ENCODE measurements at places on chromosomes 6 and 20.

DNA sequence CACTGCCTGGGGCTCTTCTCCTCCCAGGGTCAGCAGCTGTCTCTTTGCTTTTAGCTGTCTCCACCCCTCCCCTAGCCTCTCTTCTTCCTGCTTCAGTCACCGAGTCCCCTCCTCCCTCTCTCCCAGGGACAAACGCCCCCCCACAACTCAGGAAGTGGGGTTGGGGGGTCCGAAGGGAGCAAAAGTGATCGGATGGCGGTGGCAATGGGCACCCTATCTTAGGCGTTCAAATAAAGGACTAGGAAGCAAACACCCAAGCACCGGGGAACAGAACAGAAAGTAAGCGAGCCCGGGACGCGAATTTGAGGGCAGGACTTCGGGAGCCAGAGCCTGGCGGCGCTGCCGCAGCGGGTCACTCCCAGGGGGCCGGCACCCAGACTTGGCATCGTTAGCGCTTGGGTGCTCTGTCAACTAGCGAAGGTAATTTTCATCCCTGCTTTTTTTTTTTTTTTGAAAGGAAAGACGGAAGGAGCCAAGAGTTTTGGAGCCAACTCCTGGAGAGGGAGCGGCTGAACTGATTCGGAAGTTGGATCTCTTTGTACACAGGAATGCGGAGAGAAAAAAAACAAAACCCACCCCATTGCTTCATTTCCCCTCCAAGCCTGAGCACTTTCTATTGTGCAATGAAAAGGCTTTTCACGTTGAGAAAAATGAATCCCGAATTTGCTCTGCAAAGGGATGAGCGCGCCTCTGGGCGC lies 815 bp upstream of the ITPR3 start:
- DNase-seq = no peak

DNA sequence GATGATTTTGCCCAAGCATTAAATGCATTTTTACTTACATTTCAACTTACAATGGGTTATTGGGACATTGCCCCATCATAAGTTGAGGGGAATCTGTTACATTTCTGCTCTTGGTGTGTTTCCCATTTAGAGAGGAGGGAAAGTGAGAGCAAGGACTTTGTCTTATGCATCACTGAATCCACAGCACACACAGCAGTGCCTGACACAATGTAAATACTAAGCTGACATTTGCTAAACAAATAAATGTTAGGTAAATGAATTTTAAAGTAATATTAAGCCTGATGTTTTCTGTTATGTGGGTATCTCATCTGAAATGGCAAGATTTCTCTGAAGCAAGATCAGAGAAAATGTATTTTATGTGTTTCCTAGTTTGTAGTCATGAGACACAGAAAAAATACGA lies 143.6 kb upstream of the STXBP5 start:
- DNase-seq = no peak

- no peak for DNase-seq
These were observed 65.4 kb upstream of the RIN2 start for GRCh38 chr20:19692685-19693119.

GRCh38 chr20:40938020-40938419 lies 90.6 kb upstream of the TOP1 start:
- DNase-seq = no peak

- DNase-seq = peak; percentile 87
These were observed 253.0 kb downstream of the QKI start for GRCh38 chr6:163667372-163668060.

GRCh38 chr6:140921366-140922226 lies 1211.1 kb upstream of the GJE1 start:
- peak; percentile 4 for DNase-seq

- no peak for DNase-seq
These were observed 1.7 kb upstream of the AIG1 start for GRCh38 chr6:143058987-143059386.

GRCh38 chr20:853406-853996 lies 20.0 kb downstream of the FAM110A start:
- no peak for DNase-seq

- DNase-seq = no peak
These were observed 19.3 kb downstream of the MYLK4 start for GRCh38 chr6:2731281-2731909.

DNA sequence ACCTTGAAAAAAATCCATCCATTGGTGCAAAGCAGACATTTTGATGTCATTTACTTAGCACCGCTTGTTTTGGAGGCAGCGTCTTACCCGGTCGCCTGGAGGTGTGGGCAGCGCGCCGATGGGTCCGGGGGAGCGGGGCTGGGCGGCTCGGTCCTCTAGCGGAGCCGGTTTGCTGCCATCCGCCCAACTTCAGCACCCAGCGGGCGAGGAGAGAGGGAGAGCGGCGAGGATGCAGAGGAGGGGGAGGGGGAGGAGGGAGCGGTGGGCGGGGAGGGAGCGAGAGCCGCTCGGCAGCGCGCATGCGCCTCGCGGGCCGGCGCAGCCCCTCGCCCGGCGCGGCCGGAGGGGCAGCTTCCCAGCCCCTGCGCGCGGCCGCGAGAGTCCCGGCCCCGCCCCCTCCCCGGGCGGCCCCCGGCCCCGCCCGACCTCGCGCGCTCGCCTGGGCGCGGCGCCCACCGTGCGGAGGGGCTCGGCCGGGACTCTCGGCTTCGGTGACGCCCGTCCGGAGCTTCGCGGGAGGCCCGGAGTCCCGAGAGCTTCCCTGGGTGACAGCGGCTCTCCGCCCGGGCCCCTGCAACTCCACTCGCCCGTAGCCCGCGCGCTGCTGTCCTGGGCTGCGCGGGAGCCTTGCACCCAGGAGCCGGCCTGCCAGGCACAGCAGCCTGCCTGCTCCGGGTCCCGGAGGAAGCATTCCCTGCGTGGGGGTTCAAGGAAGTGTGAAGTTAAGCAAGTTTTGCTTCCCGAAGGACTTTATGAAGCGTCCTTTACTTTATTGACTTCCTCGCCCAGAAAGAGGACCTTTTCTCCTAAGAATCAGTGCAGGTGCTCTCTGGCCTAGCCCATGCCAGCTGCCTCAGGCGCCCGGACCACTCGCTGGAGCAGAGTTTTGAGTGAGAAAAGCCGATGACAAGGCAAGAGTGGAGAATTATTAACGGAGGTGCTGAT lies at the start of gene RGS17:
Gene RGS17 (minus strand): TSS at position 246 of the 945 bp plus-strand sequence. CDS start 87,264 bp downstream, outside the sequence.
- no peak for DNase-seq

- DNase-seq = no peak
These were observed 81.4 kb downstream of the CD164 start for GRCh38 chr6:109300874-109301273.

DNA sequence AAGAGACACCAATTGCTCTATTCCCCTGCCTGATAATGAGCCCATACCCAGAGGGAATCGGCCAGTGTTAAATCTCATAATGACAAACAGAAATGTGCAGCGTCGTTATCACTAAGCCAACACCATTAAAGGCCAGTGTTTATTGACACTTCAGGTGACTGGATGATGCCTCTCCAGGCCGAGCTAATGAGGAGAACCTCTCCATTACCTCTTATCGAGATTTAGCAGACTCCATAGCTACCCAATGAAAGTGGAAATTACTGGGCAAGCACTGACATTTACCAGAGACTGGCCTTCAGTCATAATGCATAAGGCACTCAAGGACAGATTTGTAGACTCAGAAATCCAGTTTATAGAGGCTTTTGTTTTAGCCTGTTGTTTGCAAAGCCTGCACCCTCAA lies 669.5 kb downstream of the MAFB start:
- no peak for DNase-seq

GRCh38 chr20:10721137-10721896 lies 47.5 kb upstream of the JAG1 start:
- no peak for DNase-seq

- no peak for DNase-seq
These were observed 70.6 kb downstream of the COL21A1 start for GRCh38 chr6:56176741-56177140.

DNA sequence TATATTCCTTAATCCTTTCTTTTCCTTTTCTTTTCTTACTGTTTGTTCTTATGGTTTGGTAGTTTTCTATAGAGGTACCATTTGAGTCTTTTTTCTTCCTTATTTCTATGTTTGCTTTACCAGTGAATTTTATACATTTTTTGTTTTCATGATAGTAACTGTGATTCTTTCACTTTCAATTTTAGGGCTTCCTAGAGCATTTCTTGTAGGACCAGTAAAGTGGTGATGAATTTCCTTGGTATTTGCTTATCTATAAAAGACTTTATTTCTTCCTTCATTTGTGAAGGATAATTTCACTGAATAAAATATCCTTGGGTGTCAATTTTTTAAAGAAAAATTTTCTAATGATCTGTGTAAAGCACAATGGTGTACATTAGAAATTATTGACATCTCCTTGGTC lies 637.4 kb downstream of the CD109 start:
- DNase-seq = no peak

DNA sequence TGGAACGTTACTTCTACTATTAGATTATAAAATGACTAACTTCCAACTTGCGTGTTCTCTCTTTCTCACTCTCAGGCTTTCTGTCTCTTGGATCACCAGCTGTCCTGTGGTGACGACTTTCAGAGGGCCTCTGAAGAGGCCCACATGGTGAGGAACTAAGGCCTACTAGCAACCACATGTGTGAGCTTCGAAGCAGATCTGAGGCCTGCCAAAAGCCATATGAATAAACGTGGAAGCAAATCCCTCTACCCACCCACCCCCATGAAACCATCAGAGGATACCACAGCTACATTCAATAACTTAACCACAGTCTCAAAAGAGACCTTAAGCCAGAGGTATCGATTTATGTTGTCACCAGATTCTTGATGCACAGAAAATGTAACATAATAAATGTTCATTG lies 13.5 kb upstream of the BMP5 start:
- no peak for DNase-seq

DNA sequence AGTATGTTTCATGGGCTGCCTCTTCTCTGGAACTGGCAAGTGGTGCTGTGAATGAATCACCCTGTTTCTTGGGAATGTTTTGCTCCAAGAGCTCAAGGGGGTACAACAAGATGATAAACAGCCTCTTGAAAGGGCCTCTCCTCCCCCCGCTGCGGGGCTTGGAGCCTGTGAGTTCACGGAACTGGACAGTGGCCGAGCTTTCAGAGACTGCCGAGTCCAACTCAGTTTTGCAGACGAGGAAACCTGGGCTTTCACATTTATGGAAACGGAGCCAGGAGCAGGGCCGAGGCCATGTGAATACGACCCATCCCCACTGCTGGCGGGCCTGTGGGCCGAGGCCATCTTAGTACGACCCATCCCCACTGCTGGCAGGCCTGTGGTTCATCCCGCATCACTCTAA lies 18.2 kb upstream of the SRC start:
- DNase-seq = no peak

GRCh38 chr6:41777551-41778285 lies 2.0 kb downstream of the FRS3 start:
- no peak for DNase-seq

DNA sequence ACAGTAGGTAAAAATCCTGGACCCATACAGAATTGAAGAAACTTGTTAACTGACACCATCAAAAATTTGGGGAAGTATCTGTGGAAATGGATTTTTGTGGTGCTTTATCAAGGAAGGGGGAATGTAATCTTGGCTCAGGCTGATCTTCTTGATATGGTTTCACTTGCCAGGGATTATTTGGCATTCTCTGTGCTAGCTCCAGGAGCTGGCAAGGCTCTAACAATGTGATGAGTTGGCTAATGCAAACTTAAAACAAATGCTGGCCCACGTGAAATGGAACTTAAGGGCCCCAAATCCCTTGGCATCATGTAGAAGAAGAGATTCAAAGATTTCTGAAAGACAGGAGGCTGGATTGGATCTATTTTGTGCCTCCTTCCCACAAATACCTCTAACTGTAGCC lies 13.1 kb downstream of the KCNS1 start:
- DNase-seq = no peak

DNA sequence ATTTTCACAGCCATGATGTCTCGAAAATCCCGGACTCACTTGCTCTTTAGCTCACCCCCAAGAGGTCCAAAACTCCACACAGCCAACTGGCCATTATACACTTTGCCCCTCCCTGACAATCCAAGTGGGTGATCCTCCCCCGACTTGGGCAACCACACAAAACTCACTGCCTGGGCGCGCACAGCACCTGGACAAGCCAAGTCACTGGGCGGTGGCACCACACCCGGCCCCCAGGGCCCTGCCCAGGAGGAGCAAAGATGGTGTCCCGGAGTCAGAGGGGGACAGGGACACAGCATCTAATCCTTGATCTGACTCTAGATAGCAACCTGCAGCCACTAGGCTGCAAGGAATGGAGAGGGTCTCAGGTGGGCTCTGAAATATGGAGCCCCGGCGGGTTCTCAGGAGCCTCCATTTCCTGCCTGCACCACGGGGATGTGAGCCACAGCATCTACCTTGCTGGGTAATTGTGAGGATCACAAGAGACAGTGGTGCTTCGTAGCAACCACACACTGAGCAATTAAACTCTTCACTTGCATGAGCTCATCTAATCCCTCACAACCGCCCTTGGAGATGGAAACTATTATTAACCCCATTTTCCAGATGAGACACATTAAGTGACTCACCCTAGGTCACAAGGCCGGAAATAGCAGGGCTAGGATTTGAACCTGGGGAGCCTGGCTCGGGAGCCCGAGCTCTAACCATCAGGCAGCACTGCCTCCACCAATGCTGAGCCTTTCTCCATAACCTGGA lies 66.6 kb downstream of the BMP7 start:
- DNase-seq = no peak

DNA sequence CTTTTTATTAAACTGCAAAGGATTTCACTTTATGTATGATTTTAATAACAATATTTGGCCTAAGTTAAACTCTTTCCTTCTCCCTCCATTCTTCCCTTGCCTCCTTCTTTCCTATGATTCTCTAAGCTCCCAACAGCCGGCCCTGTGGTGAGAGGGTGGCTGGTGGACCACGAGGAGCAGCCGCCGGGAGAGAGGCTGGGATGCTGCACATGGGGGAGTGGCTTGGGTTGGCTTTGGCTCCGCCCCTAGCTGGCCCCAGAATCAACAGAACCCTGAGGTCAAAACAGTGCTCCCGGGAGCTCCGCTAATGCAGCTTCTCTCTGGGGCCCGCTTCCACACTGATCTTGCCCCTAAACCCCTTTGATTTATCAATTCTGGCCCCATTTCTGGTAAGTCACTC lies 389.8 kb upstream of the AGPAT4 start:
- DNase-seq = no peak

- no peak for DNase-seq
These were observed 371.1 kb downstream of the DHX35 start for GRCh38 chr20:39333211-39333610.

GRCh38 chr6:33177552-33178446 lies 14.5 kb downstream of the COL11A2 start:
- no peak for DNase-seq
